Left ventricle myocardium superior (tissue), 1 donor: ENCODE measurements at places on chromosomes 11 and 22. TPM values are rescaled to one million over a fixed set of nuclear protein-coding genes. Genes with fewer than 3 reads are reported as not detected.

GRCh38 chr11:75145196-75145971 is 5.5 kb upstream of the SLCO2B1 start:
- no peak for DNase-seq

ST13 gene
- total RNA-seq = 222 TPM

THY1 gene
- 1.5 TPM for total RNA-seq

DNA sequence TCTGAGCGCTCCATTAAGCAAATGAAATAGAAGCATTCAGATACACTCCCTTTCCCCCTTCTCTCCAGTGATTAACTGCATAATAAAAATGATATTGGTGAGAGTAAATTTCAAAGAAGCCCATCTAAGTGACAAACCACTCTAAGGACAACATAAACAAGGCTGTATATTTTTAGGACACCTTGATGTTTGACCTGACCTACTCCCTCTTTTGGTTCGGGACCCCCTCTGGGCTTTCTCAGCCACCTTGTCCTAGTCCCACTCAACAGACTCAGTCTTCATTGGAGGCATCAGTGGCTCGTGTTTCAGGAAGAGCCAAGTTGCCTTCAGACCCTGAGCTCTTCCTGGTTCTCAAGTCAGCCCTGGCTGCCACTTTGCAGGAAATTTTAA is 182.3 kb upstream of the NCAM1 start:
- no peak for DNase-seq

- no peak for DNase-seq
Measured at GRCh38 chr22:17348464-17349103, 20.7 kb upstream of the CECR2 start.

OLFML1 gene
- total RNA-seq = 5.7 TPM

DNA sequence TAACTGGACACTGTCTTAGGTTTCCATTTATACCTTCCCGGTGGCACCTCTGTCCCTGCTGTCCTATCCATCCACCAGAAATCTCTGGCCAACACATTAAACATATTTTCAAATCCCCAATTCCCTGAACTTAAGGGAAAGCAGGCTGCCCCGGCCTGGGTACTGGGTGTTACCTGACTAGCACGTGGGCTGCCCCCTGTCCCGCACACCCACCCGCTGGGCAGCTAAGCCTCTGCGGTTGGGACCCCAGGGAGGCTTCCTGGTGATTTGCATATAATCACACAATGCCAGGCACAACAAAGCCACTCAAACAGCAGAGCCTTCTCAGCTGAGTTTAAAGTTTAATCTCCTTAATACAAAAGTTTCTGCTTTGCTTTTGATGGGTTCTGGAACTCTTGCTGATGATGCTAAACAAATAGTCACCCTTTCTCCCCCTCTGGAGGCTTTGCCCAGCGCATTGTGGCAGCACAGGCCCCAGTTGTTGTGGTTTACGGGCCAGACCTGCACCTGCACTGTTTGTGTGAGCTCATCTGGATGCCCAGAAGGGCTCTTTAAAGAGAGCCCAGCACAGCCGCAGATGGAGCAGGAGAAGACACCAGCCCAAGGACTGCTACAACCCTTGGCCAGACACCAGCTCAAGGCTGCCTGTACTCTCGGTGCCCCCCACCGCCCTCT is 59.9 kb upstream of the POU2AF1 start:
- no peak for DNase-seq

- DNase-seq = no peak
Measured at GRCh38 chr22:23226497-23226850, 46.2 kb downstream of the BCR start.

PRAME gene
- total RNA-seq = not detected

- no peak for DNase-seq
Measured at GRCh38 chr11:126327281-126328000, 23.6 kb downstream of the DCPS start.

- no peak for DNase-seq
Measured at GRCh38 chr22:21816787-21817496, 50.5 kb downstream of the MAPK1 start.

DNA sequence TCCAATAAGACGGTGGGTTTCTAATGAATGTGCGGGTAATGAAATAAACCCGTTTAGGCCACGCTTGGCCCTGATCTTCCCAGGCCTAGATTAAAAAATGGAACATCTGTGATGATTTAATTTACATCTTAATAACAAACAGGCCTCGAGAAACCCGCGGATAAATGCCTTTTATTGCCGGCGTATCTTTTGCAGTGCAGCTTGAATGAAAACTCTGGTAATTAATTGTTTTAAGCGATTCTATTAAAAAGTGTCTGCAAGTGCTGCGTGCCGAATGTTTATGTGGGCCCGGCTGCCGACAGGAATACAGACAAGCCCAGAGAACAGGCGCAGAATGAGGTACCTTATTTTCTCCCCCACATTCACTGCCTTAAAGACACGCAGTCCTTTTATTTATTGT is 420.7 kb downstream of the MN1 start:
- DNase-seq = no peak

GRCh38 chr22:11253000-11253511 is 4274.9 kb upstream of the OR11H1 start:
- DNase-seq = peak; percentile 11

GRCh38 chr11:70828593-70829082 is 423.7 kb downstream of the SHANK2 start:
- peak; percentile 47 for DNase-seq

DNA sequence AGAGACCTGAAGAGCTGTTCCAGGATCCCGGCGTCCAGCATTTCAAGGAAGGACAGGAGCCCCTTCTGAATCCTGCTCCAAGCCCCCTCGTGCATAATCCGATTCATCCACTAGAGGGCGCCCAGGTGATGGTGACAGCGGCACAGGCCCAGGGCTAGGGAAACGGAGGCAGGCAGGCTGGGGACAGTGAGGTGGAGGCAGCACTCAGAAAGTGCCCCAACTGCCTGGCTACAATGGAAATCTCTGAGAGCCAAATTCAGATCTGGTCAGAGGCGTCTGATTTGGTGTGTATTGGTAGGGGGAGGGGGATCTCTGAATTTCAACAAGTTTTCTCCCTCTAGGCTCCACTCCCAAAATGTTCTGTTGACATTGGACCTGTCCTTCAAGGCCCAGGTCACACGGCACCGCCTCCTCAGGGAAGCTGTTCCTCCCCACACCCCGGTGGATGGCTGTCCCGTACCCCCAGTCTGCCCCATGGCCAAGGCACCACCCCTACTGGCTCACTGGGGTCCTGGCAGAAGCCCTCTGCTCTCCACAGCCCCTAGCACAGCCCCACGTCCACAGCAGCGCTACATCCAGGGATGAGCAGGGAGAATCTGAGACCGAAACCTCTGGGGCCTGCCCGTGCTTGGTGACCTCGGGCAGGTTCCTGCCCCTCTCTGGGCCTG is 142.9 kb downstream of the CRYBB2 start:
- DNase-seq = peak; percentile 79

- no peak for DNase-seq
Measured at GRCh38 chr11:121476379-121477032, 23.7 kb upstream of the SORL1-AS1 start.

GGT1 gene
- 1.2 TPM for total RNA-seq

GRCh38 chr11:68488623-68489022 is 28.1 kb downstream of the PPP6R3 start:
- DNase-seq = no peak

- no peak for DNase-seq
Measured at GRCh38 chr22:31350410-31350863, 4.3 kb upstream of the PATZ1 start.

PLEKHB1 gene
- total RNA-seq = 6.1 TPM

DNA sequence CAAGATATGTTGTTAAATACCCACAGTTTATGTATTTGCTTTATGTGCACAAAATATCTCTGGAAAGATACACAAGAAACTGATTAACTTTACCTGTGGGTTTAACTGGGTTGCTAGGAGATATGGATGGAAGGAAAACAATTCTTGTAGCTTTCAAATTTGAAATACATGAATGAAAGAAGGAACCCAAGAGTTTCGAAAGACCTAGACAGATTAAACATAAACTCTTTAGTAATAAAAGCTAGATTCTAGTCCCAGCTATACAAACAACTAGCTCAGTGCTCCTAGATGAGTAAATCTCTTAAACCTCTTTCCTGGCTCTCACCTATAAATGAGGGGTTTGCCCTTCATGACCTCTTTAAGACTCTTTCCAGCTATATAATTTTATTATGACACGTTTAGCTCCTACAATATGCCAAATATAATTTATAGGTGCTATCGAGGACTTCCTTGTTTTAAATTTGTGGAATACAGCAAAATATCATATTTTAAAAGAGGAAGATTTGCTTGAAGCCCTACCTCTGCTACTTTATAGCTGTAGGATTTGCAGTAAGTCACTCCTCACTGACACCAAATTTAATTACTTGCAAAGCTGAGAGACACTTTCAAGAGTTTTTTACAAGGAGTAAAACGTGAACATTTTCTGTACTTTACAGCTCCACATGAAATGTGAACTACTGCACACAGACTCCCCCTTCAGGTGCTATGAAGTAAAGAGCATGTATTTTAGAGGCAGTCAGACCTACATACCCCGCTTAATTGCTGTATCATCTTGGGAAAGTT is 50.7 kb downstream of the RRAS2 start:
- DNase-seq = no peak

IGLL1 gene
- not detected for total RNA-seq

DNA sequence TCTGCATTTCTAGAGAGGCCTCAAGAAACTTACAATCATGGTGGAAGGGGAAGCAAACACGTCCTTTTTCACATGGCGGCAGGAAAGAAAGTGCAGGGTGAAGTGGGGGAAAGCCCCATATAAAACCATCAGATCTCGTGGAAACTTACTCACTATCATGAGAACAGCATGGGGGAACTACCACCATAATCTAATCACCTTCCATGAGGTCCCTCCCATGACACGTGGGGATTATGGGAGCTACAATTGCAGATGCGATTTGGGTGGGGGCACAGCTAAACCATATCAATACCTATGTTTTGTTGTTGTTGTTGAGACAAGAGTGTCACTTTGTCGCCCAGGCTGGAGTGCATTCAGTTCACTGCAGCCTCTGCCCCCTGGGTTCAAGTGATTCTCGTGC is 29.9 kb downstream of the SFI1 start:
- DNase-seq = no peak

- DNase-seq = peak; percentile 26
Measured at GRCh38 chr22:24414984-24415945, 12.1 kb upstream of the ADORA2A start.

MPPED2 gene
- total RNA-seq = 12.3 TPM

KMT5B gene
- 30.4 TPM for total RNA-seq

- no peak for DNase-seq
Measured at GRCh38 chr11:14821031-14821430, 71.0 kb downstream of the CYP2R1 start.

ZBTB16 gene
- 67.3 TPM for total RNA-seq

POU2F3 gene
- total RNA-seq = not detected

GRCh38 chr22:48576333-48577013 is 1251.2 kb downstream of the BRD1 start:
- peak; percentile 23 for DNase-seq

- DNase-seq = peak; percentile 98
Measured at GRCh38 chr22:23838681-23839468, at the start of gene DERL3. Gene DERL3, minus strand, starts transcription at chr22:23839006. Its CDS starts 19 bp downstream, at chr22:23838987.

GRCh38 chr11:116782728-116783127 is 5.1 kb downstream of the ZPR1 start:
- DNase-seq = no peak

DNA sequence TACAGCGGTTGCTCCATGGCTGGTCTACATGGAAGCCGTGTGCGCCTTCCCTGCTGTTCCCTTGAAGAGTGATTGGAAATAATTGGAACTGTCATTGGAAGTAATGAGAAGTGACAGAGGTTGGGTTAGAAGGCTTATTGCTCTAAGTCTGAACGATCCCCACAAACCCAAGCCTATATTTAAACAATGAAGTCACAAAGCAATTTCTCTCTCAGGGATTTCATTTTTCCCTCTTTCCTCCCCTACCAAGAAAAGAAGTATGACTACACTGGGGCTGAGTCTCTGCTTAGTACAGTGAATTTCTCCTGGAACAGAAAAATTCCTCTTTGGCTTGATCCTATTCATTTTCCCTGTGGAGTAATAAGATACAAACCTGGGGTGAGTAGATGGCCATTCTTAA is 7.8 kb downstream of the CLMP start:
- DNase-seq = no peak

DNA sequence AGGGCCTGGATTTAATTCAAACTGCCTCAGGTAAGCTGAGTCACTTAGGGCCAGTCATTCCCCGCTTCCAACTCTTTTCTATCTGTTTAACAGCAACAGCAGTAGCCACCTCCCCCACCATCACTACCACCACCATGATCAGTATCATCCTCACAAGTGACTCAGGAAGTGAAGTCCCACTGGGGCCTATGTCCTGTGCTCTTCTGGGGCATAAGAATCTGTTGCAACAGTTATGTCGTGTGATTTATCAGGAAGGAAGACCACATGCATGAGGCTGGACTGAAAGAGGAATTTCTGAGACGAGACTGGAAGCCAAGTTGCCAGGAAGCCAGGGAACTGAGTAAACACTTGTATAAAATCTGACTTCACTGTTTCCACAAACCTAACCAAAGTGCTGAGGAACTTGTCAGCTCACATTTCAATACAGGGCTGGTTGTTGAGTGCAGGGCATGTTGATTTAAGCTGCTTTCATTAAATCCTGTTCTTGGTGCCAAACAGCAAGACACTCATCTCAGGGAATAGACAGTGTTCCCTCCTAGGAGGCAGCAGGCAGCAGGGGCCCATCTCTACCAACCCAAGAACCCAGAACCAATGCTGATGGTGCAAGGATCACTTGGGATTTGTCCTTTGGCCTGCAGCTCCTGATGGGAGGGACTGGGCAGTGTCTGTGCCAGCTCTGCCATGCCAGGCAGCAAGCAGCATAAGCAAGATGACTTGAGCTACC is 226.7 kb upstream of the NARS2 start:
- DNase-seq = no peak

MOGAT2 gene
- 0.17 TPM for total RNA-seq

DNA sequence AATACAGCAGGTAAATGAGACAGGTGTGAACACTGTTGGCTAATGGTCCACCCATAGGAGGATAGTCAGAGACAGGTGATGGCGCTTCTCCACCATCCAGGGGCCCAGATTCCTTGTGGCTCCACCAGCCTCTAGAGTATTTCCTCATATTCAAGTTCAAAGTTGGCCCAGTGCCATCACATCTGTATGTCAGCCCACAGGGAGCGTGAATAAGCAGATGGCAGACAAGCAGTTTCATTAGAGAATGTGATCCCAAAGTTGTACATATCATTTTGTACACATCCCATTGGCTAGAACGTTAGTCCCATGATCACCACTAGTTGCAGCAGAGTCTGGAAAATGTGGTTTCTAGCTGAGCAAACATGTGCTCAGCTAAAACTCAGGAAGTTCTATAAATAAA is 11.0 kb upstream of the CWF19L2 start:
- no peak for DNase-seq
